ENCODE measurements at places on chromosomes 16 and 17.
A peak's percentile ranks its signal among the peaks of the same experiment; 100 is the strongest.

DNA sequence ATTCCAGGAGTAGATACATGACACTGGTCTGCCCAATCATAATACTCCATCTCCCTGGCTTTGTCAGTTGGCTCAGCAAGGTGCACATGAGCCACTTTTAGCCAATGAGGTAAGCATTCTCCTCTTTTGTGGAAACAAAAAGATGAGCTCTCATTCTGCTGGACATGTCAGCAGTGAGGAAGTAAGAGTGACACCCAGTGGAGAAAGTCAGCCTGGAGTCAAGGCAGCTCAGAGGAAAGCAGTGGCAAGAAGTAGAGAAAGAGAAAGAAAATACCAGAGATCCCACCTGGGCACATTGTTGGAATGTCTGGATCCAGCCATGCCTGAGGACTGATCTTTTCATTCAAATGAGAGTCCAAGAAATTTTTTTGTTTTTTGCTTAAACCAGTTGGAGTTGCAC lies 496.9 kb upstream of the C16orf82 start:
- DNase-seq: peak; percentile 4

DNA sequence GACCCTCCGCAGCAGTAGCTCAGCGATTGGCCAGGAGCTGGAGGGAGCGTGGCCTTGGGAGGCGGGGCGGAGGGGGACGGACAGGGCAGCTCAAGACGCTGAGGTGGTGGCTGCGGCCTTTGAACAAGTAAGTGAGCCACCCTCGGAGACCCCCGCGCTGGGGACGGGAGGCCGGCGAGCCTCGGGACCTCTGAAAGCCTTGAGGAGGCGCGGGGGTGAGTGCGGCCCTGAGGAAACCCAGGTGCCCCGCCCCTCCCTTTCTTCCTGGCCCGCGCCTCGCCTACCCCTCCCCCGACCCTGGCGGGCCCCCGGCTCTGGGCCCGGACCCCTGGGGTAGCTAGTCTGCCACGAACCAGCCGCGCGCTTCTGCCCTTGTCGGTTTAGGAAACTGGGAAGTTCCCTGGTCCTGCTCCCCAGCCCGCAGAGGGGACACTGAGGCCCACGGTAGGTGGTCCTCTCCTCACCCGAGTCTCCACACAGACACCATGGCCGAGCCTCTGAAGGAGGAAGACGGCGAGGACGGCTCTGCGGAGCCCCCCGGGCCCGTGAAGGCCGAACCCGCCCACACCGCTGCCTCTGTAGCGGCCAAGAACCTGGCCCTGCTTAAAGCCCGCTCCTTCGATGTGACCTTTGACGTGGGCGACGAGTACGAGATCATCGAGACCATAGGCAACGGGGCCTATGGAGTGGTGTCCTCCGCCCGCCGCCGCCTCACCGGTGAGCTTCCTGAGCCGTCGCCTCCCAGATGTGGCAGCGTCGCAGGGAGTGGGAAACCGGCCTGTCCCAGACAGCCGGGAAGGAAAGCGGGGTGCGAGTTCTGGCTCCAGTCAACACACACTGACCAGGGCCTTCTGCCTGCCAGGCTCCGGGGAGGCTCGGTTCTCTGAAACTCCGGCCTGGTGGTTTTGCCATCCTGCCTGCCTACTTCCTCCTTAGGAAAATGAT lies at the start of gene MAPK7:
Gene MAPK7, plus strand, starts transcription at position 83 of the 945 bp plus-strand sequence. Its CDS starts 403 bp downstream, at position 486.
- DNase-seq: no peak

GRCh38 chr16:11687601-11688519 lies 19.6 kb downstream of the SNN start:
- DNase-seq: no peak

DNA sequence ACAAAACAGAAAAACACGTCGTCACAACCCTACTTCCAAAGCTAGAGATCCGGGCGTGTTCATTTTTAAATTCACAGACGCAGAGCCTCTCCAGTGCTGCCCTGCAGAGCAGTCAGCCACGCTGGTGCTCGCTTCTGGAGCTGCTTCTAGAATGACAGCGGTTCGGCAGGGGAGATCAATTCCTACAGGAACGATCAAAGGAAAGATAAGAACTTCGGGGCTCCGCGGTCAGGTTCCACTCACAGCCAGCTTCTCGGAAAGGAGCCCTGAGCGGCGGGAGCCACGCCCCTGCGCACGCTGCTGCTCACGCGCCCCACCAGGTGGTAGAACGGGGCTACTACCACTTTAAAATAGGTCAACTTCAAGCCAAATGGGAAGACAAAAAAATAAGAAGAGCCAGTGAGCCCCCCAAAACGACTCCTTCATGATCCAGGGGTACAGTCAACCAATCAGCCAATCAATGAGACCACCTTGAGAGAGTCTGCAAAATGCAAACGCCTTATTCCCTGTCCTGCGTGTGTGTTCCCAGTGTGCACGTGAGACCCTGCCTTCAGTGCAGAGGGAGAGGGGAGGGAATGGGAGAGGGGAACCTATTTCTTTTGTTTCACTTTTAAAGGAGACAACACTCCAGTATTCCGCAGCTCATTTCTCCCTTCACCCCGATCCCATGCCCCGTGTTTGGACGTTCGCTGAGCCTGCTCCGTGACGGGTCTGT lies 209.7 kb downstream of the RBFOX3 start:
- DNase-seq: peak; percentile 43

- DNase-seq: no peak
These were observed 240.0 kb downstream of the C16orf95 start for GRCh38 chr16:87076950-87077749.

DNA sequence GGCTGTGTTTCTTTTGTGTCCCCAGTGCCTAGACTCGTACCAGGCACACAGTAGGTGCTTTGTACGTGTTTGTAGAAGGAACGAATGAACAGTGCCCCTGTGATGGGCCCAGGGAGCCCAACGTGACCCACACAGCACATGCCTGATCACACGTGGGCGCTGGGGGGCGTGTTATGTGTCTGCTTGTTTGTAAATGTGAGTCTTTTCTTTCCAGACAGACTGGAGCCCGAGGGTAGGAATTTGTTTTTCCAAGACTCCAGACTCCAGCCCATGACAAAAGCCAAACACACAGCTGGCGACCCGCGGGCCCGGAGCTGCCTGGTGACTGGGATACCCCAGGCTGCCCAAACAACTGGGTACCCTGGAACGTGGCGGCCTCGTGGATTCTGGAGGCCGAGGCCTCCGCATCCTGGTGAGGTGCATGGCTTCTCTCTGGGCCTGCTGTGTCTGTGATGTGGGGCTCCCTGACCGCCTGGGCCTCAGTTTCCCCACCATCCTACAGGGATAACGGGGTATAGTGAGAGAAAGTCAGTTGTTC lies 14.9 kb upstream of the CBFA2T3 start:
- no peak for DNase-seq

DNA sequence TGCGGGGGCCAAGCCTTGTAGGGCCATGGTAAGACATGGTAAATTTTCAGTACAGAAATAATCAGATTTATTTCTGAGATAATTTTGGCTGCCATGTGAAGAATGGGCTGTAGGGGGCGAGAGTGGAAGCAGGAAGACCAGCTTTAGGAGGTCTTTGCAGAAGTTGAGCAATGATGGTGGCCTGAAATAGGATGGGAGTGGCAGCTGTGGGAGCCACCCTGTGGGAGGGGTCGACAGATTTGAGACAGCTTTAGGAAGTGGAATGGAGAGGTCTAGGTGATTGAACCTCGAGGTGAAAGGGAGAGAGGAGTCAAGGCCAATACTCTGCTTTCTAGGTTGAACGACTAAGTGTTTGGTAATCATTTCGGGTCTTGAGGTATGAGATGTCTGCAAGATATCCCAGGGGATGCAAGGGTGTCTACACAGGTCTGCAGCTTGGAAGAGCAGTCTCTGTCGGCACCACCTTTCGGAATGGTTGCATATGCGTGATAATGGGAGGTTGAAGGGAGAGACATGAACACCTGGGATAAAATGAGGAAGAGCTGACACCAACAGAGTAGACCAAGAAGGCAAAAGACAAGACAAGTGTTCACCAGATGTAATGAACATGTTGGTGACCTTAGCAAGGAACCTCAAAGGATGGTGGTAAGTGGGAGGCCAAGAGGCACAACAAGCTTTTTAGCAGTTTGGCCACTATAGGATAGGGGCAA lies 4.2 kb upstream of the ATXN7L3 start:
- DNase-seq: no peak

GRCh38 chr16:13335879-13336278 lies 434.5 kb downstream of the SHISA9 start:
- DNase-seq: no peak

DNA sequence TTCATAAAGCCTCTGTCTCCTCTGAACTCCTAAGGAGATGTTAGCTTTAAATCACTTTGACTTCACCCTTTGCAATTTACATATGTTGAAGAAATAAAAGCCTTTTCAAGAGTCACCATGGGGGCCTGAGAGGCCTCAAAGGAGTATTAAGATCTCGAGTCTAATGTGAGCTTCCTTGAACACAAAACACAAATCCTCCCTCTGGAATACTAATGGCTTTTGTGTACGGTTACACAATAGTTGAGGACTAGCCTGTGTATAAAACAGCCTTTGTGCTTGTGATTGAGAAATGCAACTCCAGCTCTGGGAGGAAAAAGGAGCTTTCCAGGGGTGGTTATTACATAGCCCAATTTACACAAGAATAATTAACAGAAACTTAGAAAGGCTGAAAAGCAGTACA lies 1140.2 kb downstream of the CDH11 start:
- no peak for DNase-seq

DNA sequence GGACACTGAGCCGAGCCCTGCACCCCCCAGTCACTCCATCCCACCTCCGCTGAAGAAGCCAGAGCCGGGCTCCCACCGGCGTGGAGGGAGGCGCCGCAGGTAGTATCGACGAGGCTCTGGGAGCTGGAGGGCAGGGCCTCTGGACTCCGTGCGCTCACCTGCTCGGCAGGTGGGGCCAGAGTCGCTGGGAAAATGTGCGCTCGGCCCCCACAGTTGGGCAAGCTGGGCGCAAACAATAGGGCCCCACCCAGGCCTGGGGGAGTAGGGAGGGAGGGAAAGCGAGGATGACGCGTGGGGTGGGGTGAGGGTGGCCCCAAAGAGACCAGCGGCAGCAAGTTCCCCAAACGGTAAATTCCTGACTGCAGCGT lies 668 bp downstream of the JUP start:
- DNase-seq: no peak

DNA sequence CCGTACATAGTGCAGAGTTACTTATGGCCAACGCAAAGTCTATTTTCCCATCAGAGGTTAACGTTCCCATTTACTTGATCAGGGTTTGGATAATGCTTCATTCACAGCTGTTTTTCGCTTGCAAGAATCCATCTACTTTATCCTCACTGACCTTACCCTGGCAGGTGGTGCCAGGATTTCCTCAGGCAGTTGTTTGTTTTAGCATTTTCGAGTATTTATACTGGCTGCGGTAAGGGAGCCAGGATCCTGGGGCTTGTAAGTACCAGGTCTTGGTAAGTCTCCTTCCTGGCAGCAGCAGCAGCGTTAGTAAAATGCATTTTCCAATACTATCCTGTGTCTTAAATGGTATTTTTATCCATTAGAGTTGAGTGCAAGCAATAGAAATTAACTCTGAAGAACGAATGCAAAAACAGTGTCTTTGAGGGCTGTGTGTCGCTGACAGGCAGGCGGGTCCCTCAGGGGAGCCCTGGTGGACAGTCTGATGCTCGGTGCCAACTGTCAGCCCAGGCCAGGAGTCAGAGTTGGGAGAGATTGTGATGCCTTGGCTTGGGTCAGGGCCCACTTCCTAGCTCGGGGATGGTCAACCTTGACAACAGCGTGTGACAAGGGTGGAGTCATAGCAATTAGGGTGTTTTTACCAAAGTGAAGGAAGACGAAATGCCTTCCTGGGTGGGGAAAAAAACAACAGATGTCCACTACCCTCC lies 92.4 kb upstream of the HSBP1 start:
- DNase-seq: no peak

GRCh38 chr17:73350864-73351263 lies 39.1 kb upstream of the CDC42EP4 start:
- no peak for DNase-seq

GRCh38 chr17:2899906-2900305 lies 103.7 kb downstream of the RAP1GAP2 start:
- peak; percentile 9 for DNase-seq

- DNase-seq: peak; percentile 62
These were observed 47.9 kb downstream of the PGS1 start for GRCh38 chr17:78426293-78426879.

- no peak for DNase-seq
These were observed 180.6 kb downstream of the PCTP start for GRCh38 chr17:55931446-55931845.

DNA sequence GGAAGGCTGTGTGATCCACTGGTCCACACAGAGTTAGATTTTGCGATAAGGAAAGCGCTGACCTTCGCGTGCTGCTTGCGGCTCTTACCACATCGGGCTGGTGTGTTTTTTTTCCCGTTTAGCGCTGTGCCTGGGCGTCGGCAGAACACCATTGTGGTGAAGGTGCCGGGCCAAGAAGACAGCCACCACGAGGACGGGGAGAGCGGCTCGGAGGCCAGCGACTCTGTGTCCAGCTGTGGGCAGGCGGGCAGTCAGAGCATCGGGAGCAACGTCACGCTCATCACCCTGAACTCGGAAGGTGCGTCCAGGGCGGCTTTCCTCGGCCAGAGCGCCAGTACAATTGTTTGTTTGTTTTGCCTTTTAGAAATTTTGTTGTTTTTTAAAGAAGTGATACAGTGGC lies 54.7 kb downstream of the BANP start:
- no peak for DNase-seq

DNA sequence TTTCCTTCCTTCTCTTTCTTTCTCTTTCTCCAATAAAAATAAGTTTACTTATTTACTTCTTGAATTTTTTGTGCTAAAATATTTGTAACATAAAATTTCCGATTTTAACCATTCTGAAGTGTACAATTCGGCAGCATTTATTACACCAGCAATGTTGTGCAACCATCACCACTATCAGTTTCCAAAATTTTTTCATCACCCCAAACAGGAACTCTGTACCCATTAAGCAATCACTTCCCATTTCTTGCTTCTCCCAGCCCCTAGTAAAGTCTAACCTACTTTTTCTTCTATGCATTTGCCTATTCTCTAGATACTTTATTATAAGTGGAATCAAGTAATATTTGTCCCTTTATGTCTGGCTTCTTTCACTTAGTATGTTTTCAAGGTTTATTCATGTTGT lies 2.5 kb upstream of the HP start:
- DNase-seq: no peak

DNA sequence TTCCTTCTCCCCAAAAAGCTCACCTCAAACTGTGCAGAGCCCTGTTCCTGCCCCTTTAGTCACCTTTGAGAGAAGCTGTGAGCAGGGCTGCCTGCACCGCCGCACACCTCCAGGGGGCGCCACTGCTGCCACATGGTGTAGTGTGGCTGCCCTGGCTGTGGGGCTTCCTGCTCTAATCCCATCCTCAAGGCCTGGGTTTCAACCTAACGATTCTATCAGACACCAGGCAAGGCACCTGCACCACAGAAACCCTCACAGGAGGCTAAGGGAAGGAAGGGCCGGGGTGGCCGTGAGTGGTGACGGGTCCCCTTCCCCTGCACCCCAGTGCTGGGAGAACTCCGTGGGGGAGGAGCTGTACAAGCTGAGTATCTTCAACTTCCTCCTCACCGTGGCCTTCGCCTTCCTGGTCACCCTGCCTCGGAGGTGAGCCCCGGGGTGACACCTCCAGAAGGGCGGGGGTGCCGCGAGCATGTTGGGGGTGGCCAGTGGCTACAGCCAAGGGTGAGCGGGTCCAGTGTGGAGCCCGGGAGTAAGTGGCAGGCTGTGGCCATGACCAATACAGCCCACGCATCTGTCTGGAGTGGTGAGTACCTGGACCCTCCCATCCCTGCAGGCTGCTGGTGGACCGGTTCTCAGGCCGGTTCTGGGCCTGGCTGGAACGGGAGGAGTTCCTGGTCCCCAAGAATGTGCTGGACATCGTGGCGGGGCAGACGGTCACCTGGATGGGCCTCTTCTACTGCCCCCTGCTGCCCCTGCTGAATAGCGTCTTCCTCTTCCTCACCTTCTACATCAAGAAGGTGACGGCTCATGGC lies 7.0 kb downstream of the TMC8 start:
- no peak for DNase-seq

GRCh38 chr16:88706965-88707826 lies 893 bp downstream of the CTU2 start:
- DNase-seq: no peak

Measured in anterior cingulate cortex (tissue), 58 donors.